ENCODE measurements at places on chromosomes 1 and 21.

DNA sequence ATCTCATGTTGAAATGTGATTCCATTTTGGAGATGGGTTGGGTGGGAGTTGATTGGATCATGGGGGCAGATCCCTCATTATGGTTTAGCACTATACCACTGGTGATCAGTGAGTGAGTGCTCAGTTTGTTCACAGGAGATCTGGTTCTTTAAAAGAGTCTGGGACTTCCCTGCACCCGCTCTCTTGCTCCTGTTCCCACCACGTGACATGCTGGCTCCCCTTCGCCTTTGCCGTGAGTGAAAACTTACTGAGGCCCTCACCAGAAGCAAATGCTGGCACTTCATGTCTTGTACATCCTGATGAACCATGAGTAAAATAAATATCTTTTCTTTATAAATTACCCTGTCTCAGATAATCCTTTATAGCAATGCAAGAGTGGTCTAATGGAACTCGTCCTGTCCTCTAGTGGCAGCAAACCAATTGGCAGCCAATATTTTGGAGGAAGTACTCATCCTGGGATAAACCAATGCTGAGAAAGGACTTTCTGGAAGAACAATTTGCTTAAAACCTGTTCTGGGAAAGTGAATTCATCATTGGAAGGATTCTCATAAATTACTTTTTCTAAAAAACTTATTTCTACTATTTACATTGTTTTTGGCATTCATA is 27.8 kb upstream of the CYP4A11 start:
- no peak for DNase-seq

DNA sequence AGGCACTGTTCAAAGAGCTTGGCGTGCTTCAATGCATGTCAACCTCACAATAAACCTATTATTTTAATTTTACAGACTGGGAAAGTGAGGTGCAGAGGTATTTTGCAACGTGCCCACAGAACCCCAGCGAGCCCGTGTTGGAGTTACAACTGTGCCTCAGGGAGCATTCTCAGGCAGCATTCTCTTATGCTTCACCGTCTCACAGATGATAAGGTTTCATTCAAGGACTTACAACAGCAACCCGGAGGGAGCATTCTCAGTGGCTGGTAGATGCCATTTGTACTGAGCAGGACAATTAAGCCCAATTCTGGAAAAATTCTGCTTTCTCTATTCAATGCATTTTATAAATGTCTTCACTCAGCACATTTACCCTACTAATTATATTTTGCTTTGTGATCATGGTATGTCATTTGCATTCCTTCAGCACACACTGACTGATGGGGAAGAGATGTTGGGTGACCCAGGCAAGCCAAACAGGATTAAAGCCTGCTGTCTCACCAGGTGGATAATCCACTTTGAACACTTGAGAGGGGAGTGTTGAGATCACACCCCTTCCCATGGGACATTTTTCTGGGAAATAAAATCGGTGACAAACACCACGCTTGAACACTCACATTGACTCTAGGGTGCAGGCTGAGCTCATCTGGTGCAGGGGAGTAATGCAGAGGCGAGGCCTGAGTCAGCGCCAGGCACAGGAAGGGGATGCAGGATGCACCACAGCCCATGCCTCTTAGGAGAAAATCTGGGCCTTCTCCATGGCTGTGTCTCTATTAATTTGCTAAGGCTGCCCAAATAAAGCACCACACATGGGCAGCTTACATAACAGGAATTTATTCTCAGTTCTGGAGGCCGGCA is 113.9 kb downstream of the CLIC6 start:
- no peak for DNase-seq

- DNase-seq = no peak
Observed at GRCh38 chr1:102872526-102872925, 235.8 kb downstream of the COL11A1 start.

DNA sequence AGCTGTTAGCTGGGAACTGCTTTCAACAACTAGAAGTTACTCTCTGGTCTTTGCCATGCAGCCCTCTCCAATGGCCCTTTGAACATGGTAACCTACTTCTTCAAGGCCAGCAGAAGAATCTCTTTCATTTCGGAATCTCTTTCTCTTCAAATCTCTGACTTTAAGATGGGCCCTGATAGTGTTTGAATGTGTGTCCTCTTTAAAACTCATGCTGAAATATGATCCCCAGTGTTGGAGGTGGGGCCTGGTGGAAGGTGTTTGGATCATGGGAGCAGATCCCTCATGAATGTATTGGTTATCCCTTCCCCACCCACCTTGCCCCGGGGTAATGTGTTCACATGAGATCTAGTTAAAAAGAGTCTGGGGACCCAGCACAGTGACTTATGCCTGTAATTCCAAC is 54.5 kb upstream of the SOX13 start:
- no peak for DNase-seq

GRCh38 chr1:64598100-64598571 is 128.2 kb downstream of the CACHD1 start:
- peak; percentile 31 for DNase-seq
